Cardiac muscle cell (in vitro differentiated cells and primary cell): ENCODE measurements at places on chromosomes 7 and 10. TPM values are rescaled to one million over a fixed set of nuclear protein-coding genes. Genes with fewer than 3 reads are reported as not detected.

- no peak for DNase-seq
Observed at GRCh38 chr7:67056683-67057082, 60.0 kb downstream of the TYW1 start.

DNA sequence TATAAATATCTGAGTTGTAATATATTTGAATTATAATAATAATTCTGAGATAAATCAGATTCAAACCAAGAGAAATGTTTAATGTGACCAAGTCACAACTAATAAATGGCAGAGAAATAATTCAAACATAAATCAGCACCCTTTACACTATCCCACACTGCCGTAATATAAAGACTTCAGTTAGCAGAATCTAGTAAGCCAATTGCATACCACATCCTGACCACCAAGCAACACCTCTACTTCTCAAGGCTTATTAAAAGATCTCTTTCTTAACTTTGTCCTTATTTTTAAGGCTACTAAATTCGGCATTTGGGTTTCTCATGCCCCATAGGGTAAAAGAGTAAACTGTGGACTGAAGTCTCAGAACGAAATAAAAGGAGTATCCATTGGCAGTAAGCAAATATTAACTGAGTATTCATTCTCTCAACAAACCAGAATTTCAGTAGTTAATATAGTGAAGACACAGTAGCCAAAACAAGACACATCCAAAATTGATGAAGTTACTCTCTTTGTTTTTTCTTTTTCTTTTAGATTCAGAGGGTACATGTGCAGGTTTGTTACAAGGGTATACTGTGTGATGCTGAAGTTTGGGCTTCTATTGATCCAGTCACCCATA is 14.8 kb downstream of the ACBD5 start:
- DNase-seq = no peak

- peak; percentile 45 for DNase-seq
Observed at GRCh38 chr7:22156205-22156604, 200.7 kb downstream of the RAPGEF5 start.

DNA sequence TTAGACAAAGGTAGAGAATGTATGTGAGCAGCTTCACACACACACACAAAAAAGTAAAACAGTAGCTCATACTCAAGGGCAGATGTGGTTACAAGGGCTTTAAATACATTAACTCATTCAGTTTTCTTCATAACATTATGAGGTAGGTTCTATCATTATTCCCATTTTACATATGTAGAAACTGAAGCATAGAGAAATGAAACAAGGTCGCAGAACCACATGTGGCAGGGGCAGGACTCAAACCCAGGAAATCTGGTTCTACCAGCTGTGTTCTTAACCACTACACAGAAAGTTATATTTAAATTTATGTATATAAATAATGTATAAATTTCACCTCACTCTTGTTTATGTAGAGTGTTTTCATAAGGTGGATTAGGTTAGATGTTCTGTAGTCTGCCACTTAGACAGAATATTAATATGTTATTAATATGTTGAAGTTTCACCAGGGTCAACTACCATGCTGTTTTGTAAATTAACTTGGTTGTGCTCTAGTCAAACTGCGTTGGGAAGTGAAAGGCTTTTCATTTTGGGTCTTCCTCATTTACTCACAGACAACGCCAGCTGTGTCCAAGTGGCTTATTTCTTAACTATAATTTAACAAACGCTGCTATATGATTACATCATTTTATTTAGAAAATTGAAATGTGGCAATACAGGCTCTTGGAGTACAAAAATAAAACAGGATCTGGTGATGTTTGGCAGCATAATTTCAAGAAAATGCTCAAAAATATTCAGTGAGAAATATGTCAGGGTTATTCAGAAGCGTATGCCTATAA is 138.4 kb downstream of the MDFIC start:
- DNase-seq = no peak

- DNase-seq = peak; percentile 81
Observed at GRCh38 chr10:100043796-100044195, 34.0 kb upstream of the DNMBP start.

PVRIG gene
- polyA plus RNA-seq = 0.67 and 2.3 TPM in 2 replicates

FMC1 gene
- polyA plus RNA-seq = 101 and 129 TPM in 2 replicates
